ENCODE measurements at places on chromosomes 7 and 10.

- DNase-seq = no peak
Measured at GRCh38 chr10:126618466-126618865, 52.0 kb downstream of the C10orf90 start.

GRCh38 chr7:13603661-13604060 lies 385.8 kb downstream of the ETV1 start:
- DNase-seq = no peak

DNA sequence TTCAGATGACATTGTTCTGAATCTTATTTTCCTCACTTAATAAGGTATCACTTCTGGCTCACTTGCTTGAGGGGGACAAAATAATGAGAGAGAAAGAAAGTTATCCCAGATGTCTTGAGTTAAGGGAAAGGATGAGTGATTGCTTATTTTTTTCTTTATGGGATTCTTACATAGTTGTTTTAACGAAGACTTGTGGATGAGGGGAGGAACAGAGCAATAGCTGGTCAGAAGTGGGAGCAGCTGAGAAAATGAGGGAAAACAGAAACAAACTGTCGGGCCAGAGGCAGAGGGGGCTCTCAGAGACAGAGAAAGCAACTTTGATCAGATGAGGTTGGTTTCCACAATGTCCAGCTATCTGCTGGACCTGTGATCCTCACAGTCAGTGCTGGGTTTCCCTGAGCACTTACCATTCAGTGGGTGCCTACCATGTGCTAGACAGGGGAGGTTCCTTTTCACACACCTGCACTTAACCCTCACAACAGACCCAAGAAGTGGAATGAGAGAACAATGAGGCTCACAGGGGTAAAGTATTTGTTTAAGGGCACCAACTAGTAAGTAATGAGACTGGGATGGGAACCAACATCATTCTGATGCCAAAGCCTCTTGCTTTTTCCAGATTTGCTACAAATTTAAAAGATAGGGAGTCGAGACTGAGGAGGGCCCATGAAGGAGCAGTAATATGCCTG lies 64.2 kb downstream of the BICC1 start:
- DNase-seq = no peak

DNA sequence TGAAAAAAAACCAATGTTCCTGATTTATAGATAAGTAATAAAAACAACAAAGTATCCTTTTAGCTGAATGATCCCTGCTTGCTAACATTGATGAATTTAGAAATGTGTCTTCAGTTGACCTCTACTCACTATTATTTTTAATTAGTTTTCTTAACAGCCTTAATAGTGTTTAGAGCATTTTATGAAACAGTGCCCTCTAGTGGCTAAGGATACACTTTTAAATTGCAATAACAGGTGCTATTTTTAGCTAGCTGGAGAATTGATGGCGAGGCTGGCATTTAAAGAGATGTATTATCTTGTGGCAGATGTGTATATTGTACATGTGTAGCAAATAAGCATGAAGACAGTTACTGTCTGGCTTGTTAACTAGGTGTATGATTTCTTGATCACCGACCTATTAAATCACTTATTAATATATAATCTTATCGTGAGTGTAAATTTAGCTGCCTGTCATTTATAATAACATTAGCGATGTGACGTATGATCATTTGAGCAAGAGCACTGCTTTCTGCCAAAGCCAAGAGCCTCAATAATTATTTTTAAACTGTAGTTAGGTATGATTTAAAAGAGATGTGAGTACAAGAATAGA lies 451.9 kb downstream of the DPP6 start:
- peak; percentile 39 for DNase-seq

GRCh38 chr10:60367431-60367830 lies 22.2 kb downstream of the ANK3 start:
- no peak for DNase-seq

GRCh38 chr10:116848032-116848943 lies 1.0 kb upstream of the ENO4 start:
- no peak for DNase-seq

- DNase-seq = no peak
Measured at GRCh38 chr7:21355406-21355874, 72.4 kb upstream of the SP4 start.

DNA sequence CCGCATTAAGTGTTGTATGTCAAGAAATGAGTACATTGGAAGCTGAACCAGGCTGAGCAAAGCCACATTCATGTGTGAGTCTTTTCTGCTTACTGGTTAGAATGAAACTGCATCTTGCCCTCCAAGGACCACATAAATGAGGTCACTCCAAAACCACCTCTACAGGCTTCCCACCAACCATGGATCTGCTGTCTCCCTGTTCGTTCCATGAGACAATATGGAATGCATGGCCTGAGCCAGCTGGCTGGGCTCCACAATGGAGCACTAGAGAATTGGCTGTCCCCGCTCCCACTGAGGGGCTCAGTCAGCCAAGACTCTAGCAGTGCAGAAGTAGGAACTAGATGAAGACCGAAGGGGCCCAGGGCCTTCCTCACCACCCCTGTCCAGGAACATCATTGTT lies 120.8 kb downstream of the TNS3 start:
- peak; percentile 10 for DNase-seq

GRCh38 chr7:36570528-36571189 lies 153.6 kb downstream of the AOAH start:
- no peak for DNase-seq

GRCh38 chr10:35442592-35442991 lies 106.3 kb downstream of the CCNY start:
- no peak for DNase-seq

GRCh38 chr10:124996854-124997215 lies 54.9 kb downstream of the ZRANB1 start:
- no peak for DNase-seq

GRCh38 chr7:144862612-144863319 lies 26.9 kb upstream of the TPK1 start:
- no peak for DNase-seq

DNA sequence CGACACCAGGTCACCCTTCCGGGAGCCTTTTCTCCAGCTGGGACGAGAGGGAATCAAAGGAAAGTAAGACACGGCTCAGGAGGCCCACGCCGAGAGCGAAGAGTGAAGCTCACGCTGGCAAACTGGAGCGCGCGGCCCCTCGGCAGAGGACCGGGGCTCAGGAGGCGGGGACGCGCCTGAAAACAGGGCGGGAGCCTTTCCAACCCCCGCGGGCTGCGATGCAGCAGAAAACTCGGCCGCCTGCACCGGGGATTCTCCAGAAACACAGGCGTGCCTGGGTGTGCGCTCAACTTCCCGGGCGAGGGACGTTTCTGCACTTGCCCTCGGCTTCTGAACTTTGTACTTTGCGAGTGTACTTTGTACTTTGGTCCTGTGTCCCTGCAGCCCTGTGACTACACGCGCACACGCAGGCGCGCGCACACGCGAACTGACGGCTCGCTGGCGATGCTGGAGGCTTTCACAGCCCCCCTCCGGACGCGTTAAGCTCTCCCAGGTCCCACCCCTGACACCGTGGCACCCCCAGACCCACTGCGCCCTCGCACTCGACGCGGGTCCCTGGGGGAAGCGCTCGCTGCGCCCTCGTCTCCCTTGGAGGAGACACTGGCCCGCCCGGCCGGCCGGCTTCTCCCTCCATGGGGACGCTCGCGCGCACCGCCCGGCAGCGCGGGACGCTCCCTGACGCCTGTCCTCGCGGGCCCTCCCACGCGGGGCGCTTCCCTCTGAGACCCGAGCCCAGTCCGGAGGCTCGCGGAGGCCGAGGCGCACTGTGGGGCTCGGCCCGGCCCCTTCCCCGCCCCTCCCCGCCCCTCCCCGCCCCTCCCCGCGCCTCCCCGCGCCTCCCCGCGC lies 588 bp upstream of the PAOX start:
- DNase-seq = no peak

- no peak for DNase-seq
Measured at GRCh38 chr10:51377070-51377931, 303.0 kb downstream of the PRKG1 start.

GRCh38 chr10:120980279-120981255 lies 129.4 kb downstream of the WDR11 start:
- no peak for DNase-seq

DNA sequence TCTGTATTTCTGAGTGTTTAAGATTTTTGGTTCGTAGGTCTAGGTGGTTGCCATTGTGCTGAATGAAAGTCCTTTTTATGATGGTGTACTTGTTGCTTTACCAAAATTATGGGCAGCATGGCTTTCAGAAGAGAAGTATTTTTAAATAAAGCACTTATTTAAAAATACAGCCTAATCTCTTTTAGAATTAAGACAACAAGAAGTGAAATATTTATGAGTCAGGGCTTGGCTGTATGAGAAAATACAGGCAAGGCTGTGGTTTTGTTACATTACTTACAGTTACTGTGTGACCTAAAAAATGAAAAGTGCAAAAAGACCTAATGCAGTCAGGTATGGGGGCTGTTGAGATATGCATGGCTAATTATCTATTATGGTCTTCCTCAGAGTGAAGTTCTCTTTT lies 185.2 kb upstream of the PPP1R3A start:
- no peak for DNase-seq

GRCh38 chr10:79367426-79368189 lies 20.3 kb downstream of the PPIF start:
- DNase-seq = no peak

DNA sequence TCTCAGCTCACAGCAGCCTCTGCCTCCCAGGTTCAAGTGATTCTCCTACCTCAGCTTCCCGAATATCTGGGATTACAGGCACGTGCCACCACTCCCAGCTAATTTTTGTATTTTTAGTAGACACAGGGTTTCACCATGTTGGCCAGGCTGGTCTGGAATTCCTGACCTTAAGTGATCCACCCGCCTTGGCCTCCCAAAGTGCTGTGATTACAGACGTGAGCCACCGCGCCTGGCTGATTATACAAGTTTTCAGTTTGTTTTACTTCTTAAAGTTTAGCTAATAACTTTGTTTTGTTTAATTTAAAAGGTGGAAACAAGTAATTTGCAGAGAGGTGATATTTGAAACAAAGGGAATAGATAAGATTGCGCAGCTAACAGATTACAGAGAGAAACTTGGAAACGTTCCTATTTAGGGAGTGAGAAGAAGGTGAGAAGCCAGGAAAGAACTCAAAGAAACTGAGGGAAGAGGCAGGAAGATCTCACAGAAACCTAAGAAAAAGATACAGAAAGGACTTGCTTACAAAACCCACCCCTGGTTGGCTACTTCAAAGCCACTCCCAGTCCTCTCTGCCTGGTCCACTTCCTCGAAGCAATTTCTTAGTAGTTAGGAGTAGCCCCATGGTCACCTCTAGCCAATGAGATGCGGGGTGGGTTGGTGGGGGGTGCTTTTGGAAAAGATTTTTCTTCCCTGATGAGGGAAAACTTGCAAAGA lies 15.0 kb upstream of the PDLIM1 start:
- DNase-seq = no peak
